Nephron progenitor cell (in vitro differentiated cells): ENCODE measurements at places on chromosomes 3 and 15.
A peak's percentile ranks its signal among the peaks of the same experiment; 100 is the strongest.

DNA sequence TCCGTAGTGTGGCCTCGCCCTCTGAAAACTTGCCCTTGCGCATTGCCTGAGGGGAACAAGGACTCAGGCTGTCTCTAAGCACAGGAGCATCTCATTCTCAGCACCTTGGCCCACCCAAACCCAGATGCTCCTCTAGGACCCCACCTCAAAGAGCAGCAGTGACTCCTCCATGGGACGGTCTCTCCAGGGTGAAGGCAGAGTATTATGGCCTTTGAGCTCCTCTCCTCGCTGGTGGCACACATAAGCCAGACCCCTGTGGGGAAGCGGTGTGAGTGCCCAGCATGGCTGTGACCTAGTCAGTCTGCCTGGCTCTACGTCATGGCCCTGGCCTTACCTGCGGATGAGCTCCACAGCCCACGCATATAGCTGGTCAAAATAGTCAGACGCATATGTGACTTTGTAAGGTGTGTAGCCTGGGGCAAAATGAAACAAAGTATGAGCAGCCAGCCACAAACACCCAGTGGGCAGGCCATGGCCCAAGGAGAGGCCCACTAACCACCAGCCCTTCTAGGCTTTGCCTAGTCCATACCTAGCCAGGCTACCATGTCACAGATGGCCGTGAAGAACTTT lies 4.4 kb downstream of the QARS1 start:
- H3K4me1 ChIP-seq, result peaks cover 21% of the 10 kb centered on the region
- no peak for DNase-seq
- H3K27ac ChIP-seq, result no peak overlapping the region
- no peaks in the 10 kb centered on the region for H3K27me3 ChIP-seq
- no peak overlapping the region for H3K4me3 ChIP-seq
- peaks cover 47% of the 10 kb centered on the region for H3K36me3 ChIP-seq

GRCh38 chr3:133820889-133821675 lies 15.5 kb downstream of the SRPRB start:
- peak overlapping the region; percentile 78 for H3K27ac ChIP-seq
- H3K36me3 ChIP-seq, result peaks cover 50% of the 10 kb centered on the region
- DNase-seq, result no peak
- no peak overlapping the region for H3K4me3 ChIP-seq
- no peaks in the 10 kb centered on the region for H3K4me1 ChIP-seq

DNA sequence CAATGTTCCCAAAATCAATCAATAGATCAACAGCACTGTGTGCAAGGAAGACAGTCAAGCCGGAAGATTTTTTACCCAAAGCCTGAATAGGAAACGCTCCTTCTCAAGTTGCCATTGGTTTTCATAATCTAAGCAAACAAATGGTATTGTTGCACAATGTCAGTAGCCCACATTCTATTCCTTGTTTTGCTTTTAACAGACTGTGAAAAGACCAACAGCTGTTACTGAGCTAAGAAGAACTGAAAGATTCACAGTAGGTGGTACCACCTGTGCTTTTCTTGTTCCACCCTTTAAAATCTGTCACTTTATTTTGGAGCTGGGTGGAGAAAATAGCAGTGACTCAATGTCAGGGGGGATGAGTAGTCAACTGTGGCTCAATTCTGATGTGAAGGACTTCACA lies 357.5 kb upstream of the CADM2 start:
- no peak overlapping the region for H3K4me3 ChIP-seq
- no peaks in the 10 kb centered on the region for H3K27me3 ChIP-seq
- peaks cover 7% of the 10 kb centered on the region for H3K4me1 ChIP-seq
- H3K27ac ChIP-seq, result no peak overlapping the region

- H3K4me1 ChIP-seq, result no peaks in the 10 kb centered on the region
- H3K27me3 ChIP-seq, result no peaks in the 10 kb centered on the region
- no peak overlapping the region for H3K27ac ChIP-seq
- DNase-seq, result no peak
- H3K36me3 ChIP-seq, result no peaks in the 10 kb centered on the region
Measured at GRCh38 chr3:106805625-106806024, 571.6 kb upstream of the CCDC54 start.

- peaks cover 41% of the 10 kb centered on the region for H3K27me3 ChIP-seq
- no peaks in the 10 kb centered on the region for H3K36me3 ChIP-seq
- peak overlapping the region; percentile 85 for H3K4me3 ChIP-seq
- DNase-seq, result peak; percentile 83
- peaks cover 9% of the 10 kb centered on the region for H3K4me1 ChIP-seq
Measured at GRCh38 chr15:98292442-98293240, 332.1 kb downstream of the ARRDC4 start.

DNA sequence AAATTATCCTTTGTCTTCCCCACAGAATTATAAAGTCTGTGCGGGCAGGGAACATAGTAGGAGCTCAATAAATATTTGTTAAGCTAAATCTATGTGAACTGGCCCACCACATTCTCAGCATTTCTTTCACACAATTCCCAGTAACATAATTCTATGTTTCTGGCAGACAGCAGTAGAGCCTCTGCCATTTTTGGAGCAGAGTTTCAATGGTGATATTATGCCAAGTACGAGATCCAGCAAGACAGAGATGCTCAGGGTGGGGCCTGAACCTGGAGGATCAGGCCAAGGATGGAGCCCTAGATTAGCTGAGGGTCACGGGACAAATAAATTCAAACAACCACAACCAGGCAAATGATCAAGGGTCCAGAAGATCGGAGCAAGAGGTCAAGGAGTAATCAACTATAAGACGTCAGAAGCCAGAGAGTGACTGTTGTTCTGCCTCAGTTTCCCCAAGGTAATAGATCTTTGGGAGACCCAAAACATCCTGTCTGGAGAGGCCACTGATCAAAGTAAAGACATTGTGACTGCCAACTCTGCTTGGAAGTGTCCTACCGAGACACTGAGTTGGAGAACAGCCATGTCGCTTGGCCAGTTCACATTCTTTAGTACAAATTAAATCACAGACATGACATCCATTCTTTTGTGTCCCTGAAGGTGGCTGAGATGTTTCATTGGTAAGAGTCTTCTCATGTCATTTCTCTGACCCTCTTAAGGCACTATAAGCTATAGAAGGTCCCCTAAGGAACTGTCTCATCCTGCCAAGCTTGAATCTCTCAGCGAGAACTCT lies 15.4 kb downstream of the SRGAP3 start:
- peaks cover 6% of the 10 kb centered on the region for H3K27me3 ChIP-seq

DNA sequence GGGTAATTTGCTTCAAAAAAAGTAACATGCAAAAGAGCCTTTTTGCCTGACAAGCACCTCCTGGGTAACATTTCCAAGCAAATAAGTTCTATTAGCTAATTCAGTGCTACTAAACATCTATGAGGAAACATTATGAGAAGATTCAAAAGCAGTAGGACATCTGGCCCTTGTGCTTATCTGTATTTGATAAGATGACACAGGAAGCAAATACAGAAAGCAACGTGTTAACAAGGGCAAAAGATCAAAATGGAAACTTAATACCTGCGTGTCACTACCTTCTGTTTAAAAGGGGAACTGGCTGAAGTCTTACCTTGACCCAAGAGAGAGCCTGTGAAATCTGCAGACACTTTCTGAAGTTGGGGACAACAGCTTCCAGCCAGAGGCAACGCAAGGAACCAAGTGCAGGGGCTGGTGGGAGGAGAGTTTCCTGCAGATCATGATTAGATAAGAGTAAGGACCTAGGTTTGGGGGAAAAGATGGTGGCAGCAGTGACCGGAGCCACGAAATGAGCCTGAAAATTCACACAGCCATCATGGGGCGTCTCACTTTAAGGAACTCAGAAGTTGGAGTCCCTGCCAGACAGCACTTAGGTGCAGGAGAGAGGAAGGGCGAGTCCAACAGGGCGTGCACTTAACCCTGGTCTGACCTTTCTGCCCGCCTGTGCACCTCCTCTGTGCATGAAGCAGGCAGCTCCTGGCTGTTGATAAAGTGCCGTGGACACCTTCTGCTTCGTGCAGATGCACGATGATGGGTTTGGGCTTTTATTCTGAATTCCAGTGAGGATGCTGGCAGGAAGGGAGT lies 153.6 kb upstream of the BHLHE40 start:
- H3K36me3 ChIP-seq, result peaks cover 81% of the 10 kb centered on the region
- no peak overlapping the region for H3K27ac ChIP-seq
- H3K27me3 ChIP-seq, result no peaks in the 10 kb centered on the region
- H3K4me3 ChIP-seq, result no peak overlapping the region
- no peak for DNase-seq

DNA sequence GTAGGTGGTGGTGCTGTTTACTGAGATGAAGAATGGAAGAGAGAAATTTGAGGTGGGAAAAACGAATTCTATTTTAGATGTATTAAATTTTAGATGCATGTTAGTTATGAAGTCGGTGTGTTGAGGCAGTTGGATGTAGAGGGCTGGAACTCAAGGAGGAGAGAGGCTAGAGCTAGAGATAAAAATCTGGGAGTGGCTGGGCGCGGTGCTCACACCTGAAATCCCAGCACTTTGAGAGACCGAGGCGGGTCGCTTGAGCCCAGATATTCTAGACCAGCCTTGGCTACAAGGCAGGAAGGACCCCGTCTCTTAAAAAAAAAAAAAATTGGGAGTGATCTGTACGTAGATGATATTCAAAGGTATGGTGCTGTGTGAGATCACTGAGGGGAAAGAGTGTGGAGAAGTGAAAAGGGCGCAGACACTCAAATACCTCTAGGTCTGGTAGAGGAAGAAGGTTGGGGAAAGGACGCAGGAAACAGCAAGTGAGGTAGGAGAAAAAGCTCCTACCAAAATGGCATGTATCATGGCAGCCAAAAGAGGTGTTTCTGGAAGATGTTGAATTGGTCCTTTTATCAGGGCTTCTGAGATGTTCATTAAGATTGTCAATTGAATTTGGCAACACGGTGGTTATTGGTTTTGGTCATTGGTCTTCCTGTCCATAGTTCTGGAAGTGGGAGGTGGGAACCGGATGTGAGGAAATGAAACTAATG lies 1.8 kb downstream of the YEATS2 start:
- no peak for DNase-seq
- H3K36me3 ChIP-seq, result peaks cover 35% of the 10 kb centered on the region
- peaks cover 4% of the 10 kb centered on the region for H3K27me3 ChIP-seq
- H3K4me1 ChIP-seq, result peaks cover 45% of the 10 kb centered on the region

- H3K4me3 ChIP-seq, result no peak overlapping the region
- H3K36me3 ChIP-seq, result no peaks in the 10 kb centered on the region
- H3K27me3 ChIP-seq, result no peaks in the 10 kb centered on the region
- DNase-seq, result no peak
Measured at GRCh38 chr3:24190256-24190655, 245.2 kb downstream of the NR1D2 start.

- H3K4me3 ChIP-seq, result no peak overlapping the region
- DNase-seq, result no peak
- H3K27ac ChIP-seq, result no peak overlapping the region
- no peaks in the 10 kb centered on the region for H3K36me3 ChIP-seq
- H3K27me3 ChIP-seq, result peaks cover 16% of the 10 kb centered on the region
Measured at GRCh38 chr15:85950101-85950500, 129.6 kb upstream of the AGBL1 start.

DNA sequence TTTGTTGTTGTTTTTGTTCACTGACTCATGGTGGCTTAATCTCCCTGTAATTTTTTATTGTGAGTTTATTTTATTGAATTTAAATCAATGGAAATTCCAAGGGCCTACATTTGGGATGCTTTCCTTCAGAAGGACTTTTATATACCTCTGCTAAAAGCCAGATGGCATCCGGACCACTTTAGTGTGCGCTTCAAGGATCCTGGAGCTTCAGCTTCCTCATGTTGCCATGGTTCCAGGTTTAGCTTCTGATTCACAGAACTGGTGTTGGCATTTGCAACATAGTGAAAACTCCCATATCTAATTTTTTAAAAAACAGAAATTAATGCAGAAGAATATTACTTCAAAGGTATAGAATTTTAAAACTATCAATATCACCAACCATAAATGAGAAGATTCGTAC lies 8.5 kb upstream of the HACD2 start:
- no peaks in the 10 kb centered on the region for H3K4me1 ChIP-seq
- H3K27ac ChIP-seq, result no peak overlapping the region
- no peak overlapping the region for H3K4me3 ChIP-seq
- no peak for DNase-seq
- H3K36me3 ChIP-seq, result peaks cover 62% of the 10 kb centered on the region

DNA sequence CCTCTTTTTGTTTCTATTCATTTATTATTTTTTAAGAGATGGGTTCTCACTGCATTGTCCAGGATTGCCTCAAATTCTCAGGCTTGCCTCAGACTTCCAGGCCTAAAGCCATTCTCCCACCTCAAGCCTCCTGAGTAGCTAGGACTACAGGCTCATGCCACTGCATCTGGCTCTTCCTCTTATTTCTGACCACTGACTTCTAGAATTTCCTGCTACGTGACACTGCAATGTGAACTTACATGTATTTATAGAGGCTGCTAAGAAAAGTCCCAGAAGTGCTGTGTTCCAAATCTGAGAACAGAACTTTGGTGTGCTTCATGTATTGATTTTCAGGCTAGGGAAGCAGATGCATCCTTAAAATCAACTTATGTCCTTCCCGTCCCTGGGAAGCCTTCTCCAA lies 407.4 kb downstream of the RSL24D1 start:
- no peaks in the 10 kb centered on the region for H3K4me1 ChIP-seq
- peaks cover 3% of the 10 kb centered on the region for H3K27me3 ChIP-seq
- no peak overlapping the region for H3K4me3 ChIP-seq
- H3K36me3 ChIP-seq, result no peaks in the 10 kb centered on the region
- no peak for DNase-seq
- H3K27ac ChIP-seq, result no peak overlapping the region

DNA sequence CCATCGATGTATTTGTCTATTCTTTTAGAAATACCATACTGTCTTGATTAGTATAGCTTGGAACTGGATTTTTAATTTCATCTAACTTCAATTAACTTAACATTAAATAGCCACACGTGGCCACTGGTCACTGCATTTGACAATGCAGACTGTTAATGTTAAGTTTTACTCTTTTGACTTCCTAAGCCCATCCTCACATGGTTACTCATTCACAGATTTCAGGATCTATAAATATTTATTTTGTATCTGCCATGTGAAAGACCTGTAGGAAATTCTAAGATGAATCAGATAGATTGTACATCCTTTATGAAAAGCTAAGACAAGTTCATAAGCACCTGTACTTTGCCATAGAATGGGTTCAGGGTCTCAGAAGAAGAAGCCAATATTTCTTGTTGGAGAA lies 8.3 kb upstream of the RORA start:
- H3K36me3 ChIP-seq, result no peaks in the 10 kb centered on the region
- H3K27me3 ChIP-seq, result peaks cover 29% of the 10 kb centered on the region
- H3K4me3 ChIP-seq, result no peak overlapping the region
- no peak overlapping the region for H3K27ac ChIP-seq

GRCh38 chr3:34264337-34265041 lies 466.1 kb downstream of the PDCD6IP start:
- no peak for DNase-seq
- H3K27ac ChIP-seq, result no peak overlapping the region
- H3K27me3 ChIP-seq, result no peaks in the 10 kb centered on the region
- no peak overlapping the region for H3K4me3 ChIP-seq
- H3K36me3 ChIP-seq, result no peaks in the 10 kb centered on the region
- peaks cover 32% of the 10 kb centered on the region for H3K4me1 ChIP-seq

GRCh38 chr3:83434880-83435587 lies 1523.8 kb upstream of the CADM2 start:
- peak; percentile 42 for DNase-seq
- H3K4me3 ChIP-seq, result no peak overlapping the region
- H3K27me3 ChIP-seq, result no peaks in the 10 kb centered on the region
- H3K4me1 ChIP-seq, result peaks cover 24% of the 10 kb centered on the region
- H3K27ac ChIP-seq, result peak overlapping the region; percentile 87
- H3K36me3 ChIP-seq, result no peaks in the 10 kb centered on the region
